ENCODE measurements at places on chromosomes 11 and 22. TPM values are rescaled to one million over a fixed set of nuclear protein-coding genes. Genes with fewer than 3 reads are reported as not detected.
A peak's percentile ranks its signal among the peaks of the same experiment; 100 is the strongest.

TRIM48 gene
- not detected for total RNA-seq

DNA sequence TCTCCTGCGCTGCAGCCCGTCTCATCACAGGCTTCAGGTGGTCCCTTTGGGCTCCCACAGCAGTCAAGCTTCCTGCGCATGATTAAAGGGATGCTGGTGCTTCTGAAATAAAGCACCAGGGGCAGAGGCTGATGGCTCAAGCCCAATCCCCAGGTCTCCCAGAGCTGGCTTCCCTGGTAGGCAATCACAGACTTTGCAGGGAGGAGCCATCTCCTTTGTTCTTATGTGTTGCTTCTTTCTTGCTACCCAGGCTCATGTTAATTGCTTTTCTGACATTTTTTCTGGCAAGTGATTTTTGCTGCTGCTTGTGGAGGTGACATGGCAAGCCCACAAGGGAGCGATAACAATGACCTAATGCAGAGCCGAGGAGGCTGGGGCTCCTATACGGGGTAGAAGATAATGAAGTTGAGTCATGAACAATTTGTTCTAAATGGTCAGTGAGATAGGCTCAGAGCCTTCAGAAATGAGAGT lies 25.2 kb upstream of the PLET1 start:
- H3K27me3 ChIP-seq, result no peaks in the 10 kb centered on the region
- no peaks in the 10 kb centered on the region for H3K36me3 ChIP-seq

- no peaks in the 10 kb centered on the region for H3K27me3 ChIP-seq
- H3K27ac ChIP-seq, result no peak overlapping the region
- H3K36me3 ChIP-seq, result no peaks in the 10 kb centered on the region
- DNase-seq, result peak; percentile 71
Observed at GRCh38 chr11:71080239-71081097, 171.9 kb downstream of the SHANK2 start.

DNA sequence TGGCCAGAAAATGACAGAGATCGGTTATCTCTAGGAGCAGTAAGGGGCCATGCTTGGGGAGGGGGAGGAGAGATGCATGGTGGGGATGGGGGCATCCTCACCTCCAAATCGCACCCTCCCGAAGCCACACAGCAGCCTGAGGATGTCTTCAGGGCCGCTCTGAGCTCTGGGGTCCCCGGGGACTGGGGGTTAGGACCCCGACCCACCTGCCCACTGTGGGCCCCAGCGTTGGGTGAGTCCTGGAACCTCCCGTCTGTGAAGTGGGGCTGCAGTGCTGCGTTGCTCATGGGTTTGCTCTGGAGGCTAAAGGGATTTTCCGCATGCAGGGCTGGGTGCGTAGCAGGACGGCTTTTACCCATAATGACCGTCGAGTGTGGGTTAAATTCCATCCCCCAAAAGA lies 1046.3 kb downstream of the BRD1 start:
- H3K4me1 ChIP-seq, result no peaks in the 10 kb centered on the region
- no peak overlapping the region for H3K27ac ChIP-seq
- no peak overlapping the region for H3K4me3 ChIP-seq
- no peaks in the 10 kb centered on the region for H3K36me3 ChIP-seq

DNA sequence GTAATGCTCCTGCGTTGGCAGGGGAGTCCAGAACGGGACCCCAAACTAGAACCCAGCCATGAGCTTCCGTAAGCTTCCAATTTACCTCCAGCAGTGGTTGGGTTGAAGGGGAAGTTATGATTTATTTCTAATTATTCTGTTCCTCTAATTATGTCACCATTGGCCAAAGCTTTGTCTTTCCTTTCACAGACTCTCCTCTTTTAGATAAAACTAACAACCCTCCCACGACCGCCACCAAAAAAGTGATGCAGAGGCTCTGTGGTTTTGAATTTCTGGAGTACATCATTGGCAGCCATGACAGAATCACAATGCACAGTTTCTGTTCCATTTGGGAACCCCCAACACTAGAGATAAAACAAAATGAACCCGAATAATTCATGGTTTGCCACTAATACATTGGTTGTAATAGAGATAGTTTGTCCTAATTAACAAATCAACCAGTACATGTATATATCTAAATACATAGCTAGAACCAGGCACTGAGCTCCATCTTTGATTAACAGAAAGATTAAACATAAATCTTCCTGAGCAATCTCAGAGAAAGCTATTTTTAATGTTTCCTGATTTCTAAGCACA lies 64.3 kb downstream of the ETS1 start:
- no peak for DNase-seq
- H3K27ac ChIP-seq, result peak overlapping the region; percentile 96
- H3K27me3 ChIP-seq, result no peaks in the 10 kb centered on the region
- H3K36me3 ChIP-seq, result peaks cover 12% of the 10 kb centered on the region

- H3K27me3 ChIP-seq, result peaks cover 7% of the 10 kb centered on the region
- no peaks in the 10 kb centered on the region for H3K4me1 ChIP-seq
- H3K36me3 ChIP-seq, result no peaks in the 10 kb centered on the region
- no peak overlapping the region for H3K4me3 ChIP-seq
- DNase-seq, result no peak
Observed at GRCh38 chr11:17558916-17559315, 11.9 kb downstream of the OTOG start.

SYTL2 gene
- total RNA-seq, result 11.4 TPM

GRCh38 chr11:60657888-60658287 lies 41.5 kb upstream of the MS4A8 start:
- no peak overlapping the region for H3K4me3 ChIP-seq
- DNase-seq, result no peak
- H3K4me1 ChIP-seq, result no peaks in the 10 kb centered on the region
- no peaks in the 10 kb centered on the region for H3K36me3 ChIP-seq

DNA sequence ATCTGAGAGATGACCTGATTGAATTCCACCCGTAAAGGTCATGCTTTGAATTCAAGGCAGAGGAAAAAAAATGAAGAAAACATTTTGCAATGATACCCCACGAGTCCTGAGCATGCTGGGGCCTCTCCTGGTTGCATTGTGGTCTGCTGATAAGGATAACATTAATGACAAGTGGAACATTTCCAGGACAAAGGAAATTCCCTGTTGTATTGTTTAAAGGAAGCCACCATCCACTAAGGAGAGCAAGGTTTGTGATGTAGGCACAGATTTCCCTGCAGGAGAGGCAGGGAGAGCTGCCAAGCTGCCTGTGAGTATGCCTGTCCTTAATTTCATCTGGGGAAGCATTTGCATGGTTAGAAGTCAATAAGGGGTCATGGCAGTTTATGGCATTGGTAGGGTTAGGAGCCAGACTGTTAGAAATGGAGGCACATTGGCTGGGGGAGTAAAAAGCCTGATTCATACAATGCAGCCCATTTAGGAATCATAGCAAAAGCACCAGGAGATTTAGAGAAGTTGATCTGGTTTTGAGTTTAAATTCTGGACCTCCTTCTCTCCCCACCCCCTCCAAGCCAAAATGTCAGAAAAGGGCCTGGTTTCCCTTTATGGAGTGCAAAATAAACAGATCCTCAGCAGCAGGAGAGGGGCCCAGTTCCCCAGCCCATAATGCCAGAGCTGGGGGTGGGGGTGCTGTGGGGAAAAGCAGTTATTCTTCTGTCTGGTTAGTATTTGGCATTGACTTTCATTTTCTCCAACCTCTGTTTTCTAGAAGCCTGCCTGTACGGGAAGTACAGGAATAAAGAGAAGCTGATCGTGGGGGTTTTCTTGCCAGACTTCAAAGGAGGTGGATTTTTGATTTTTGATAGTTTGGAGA lies 22.1 kb downstream of the FLI1 start:
- peaks cover 84% of the 10 kb centered on the region for H3K4me1 ChIP-seq
- no peaks in the 10 kb centered on the region for H3K36me3 ChIP-seq
- peak; percentile 48 for DNase-seq
- no peaks in the 10 kb centered on the region for H3K27me3 ChIP-seq
- H3K4me3 ChIP-seq, result no peak overlapping the region
- H3K27ac ChIP-seq, result peak overlapping the region; percentile 82

DNA sequence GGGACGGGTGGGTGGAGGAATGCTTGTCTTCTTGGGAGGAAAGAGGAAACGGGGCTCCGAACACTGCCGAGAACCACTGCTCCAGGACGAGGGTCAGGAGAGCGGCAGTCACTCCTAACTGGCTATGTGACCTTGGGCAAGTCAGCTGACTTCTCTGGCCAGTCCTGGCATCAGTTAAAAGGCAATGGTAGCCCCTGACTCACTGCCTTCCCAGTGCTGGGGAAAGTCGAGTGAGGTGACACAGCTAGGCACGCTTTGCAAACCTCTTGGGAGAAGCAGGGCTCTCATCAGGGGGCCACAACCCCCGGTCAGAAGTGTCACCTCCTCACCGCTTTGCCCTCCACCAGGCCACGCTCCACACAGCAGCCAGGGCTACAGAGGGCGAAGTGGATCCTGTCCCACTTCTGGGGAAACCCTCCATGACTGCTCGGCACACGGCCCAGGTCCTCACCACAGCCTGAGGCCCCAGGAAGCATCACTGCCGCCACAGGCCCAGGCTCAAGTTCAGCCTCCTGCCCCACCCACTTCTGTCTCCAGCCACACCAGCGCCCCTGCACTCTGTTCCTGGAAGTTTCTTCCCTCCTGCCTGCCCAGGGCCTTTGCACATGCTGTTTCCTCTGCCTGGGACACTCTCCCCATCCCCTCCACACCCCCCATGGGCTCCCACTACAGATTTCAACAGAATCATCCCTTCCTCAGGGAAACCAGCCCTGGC lies 16.3 kb downstream of the IL2RB start:
- no peaks in the 10 kb centered on the region for H3K36me3 ChIP-seq
- H3K27me3 ChIP-seq, result peaks cover 4% of the 10 kb centered on the region
- H3K4me3 ChIP-seq, result no peak overlapping the region
- H3K27ac ChIP-seq, result no peak overlapping the region
- H3K4me1 ChIP-seq, result no peaks in the 10 kb centered on the region

CERK gene
- 61.6 TPM for total RNA-seq

- no peaks in the 10 kb centered on the region for H3K27me3 ChIP-seq
- H3K27ac ChIP-seq, result no peak overlapping the region
- peaks cover 18% of the 10 kb centered on the region for H3K4me1 ChIP-seq
- DNase-seq, result no peak
Observed at GRCh38 chr11:1158681-1159487, 1.1 kb downstream of the MUC5AC start.

DNA sequence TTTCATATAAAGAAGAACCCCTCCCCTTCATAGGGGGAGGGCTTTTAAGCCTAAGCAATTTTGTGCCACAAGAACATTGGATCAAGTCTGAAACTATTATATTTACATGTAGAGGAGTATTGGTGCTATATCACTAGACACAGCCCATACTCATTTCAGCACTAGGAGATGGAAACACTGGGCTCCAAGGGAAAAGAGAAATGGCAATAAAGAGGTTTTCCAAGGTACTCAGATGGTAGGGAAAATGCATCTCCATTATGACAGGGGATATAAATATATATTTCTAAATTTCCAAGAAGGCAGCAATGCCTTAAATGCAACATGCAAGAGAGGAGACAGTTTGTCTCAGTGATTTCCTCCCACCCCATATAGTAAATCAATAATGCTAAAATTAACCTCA lies 209.0 kb downstream of the RAB38 start:
- H3K27ac ChIP-seq, result no peak overlapping the region
- no peak for DNase-seq
- H3K4me3 ChIP-seq, result no peak overlapping the region
- no peaks in the 10 kb centered on the region for H3K36me3 ChIP-seq
- H3K4me1 ChIP-seq, result no peaks in the 10 kb centered on the region

RRM1 gene
- 295 TPM for total RNA-seq

DNA sequence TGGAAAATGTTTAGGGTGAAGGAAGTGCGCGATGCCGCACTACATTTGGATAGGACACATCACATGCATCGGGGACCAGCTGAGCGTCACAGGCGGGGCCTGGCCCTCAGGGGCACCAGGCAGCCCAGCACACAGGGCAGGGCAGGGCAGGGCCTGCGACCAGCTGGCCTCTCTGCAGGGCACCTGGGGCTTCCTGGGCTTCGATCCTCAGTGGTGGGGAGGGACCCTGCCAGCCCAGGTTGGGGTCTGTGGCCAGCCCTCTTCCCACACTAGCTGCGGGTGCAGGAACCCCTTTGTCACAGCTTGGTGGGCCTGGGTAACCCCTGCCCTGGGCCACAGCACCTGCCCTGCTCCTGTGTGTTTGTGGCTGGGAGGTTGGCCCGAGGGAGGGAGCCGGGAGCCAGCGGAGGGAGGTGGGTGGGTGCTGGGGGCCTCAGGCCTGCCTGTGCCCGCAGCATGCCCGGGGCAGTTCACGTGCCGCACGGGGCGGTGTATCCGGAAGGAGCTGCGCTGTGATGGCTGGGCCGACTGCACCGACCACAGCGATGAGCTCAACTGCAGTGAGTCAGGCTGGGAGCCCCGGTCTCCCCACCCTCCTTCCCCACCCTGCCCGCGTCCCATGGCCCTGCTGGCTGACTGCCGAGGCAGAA lies 37.9 kb downstream of the ST14 start:
- DNase-seq, result no peak
- H3K27ac ChIP-seq, result no peak overlapping the region
- no peaks in the 10 kb centered on the region for H3K4me1 ChIP-seq

DNA sequence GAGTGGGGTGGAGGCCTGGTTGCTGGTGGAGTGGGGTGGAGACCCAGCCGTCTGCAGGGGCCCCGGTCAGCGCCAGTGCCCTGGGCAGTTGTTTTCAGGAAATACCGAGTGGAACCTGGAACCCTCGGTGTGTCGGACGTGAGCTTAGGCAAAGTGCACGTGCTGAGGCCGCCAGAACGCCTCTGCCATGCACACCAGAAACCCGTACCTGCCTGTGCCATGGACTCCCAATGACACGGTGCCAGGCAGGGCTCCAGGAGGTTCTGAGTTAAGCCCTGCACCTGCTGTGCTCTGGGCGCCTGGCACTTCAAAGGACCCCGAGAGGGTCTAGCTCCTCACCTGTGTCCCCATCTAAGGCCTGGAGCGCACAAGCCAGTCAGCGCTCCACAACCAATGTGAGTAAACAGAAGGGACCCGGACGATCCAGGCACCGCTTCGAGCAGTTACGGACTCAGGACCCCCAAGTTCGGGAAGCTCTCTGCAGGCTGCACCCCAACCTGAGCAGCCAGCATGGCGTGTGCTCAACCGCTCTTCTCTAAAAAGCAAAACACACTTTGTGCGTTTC lies 12.3 kb downstream of the TOLLIP start:
- no peaks in the 10 kb centered on the region for H3K4me1 ChIP-seq
- no peak overlapping the region for H3K4me3 ChIP-seq
- H3K27me3 ChIP-seq, result no peaks in the 10 kb centered on the region
- no peak for DNase-seq
- no peak overlapping the region for H3K27ac ChIP-seq

DNA sequence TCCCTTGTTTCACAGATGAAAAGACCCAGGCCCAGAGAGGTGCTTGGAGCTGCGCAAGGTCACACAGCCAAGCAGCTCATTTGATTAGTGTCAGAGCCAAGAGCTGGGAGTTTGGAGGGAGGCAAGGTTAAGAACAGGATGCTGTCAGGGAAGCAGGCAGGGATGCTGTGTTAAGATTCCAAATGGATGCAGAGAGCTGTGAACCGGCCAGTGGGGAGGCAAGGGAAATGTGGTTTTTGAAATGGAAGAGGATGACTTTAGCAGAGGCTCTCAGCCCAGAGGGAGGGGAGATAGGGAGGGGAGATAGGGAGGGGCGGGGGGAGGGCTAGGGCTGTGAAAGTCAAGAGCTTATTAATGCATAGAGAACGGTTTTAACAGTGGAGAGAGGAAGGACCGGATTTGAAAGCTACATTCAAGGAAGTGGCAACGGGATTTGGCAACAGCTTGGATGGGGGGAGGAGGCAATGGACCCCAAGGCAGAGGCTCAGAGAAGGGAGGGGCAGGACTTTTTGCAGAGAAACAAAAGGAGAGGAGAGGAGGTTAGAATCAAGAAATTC lies 13.0 kb downstream of the RTN4RL2 start:
- H3K36me3 ChIP-seq, result no peaks in the 10 kb centered on the region
- no peak overlapping the region for H3K4me3 ChIP-seq
- no peak for DNase-seq
- no peak overlapping the region for H3K27ac ChIP-seq

GRCh38 chr11:60119710-60120109 lies 31.2 kb downstream of the MS4A2 start:
- H3K36me3 ChIP-seq, result no peaks in the 10 kb centered on the region
- no peak for DNase-seq
- H3K4me1 ChIP-seq, result no peaks in the 10 kb centered on the region
- no peaks in the 10 kb centered on the region for H3K27me3 ChIP-seq

Data from SJSA1 (cell line).